PC-9 (cell line): ENCODE measurements at places on chromosomes 1 and 21. TPM values are rescaled to one million over a fixed set of nuclear protein-coding genes. Genes with fewer than 3 reads are reported as not detected.

Gene SLC25A34
- total RNA-seq = 1.4 and 1.7 TPM in 2 replicates

Gene SEC16B
- total RNA-seq = 2.0 and 4.4 TPM in 2 replicates

- no peak for DNase-seq
These were observed 76.7 kb downstream of the OBSCN start for GRCh38 chr1:228284521-228284920.

DNA sequence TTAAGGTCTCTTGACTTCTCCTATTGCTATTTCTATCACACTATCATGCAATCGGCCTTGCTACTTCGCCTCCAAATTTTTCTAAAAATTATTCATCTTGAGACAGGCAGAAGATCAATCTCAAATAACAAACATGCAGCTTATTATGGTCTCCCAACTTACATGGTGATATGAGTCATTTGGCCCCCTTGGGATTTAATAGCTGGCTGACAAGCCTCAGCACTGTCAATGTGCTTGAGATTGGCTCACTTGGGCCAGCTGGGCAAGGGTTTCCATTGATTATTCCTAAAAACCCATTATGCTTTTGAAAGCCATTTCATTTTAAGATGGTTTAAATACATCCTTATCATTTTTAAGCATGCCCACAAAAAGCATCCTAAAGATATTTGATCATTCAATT, 224.5 kb upstream of the NFIA start:
- no peak for DNase-seq

Gene PLEKHA6
- 52.0 and 53.1 TPM in 2 replicates for total RNA-seq

GRCh38 chr1:30920827-30921226, 12.3 kb upstream of the SDC3 start:
- DNase-seq = no peak
